ENCODE measurements at places on chromosomes 6 and 20.
A peak's percentile ranks its signal among the peaks of the same experiment; 100 is the strongest.

- DNase-seq = peak; percentile 65
Observed at GRCh38 chr6:132483779-132484679, 28.9 kb downstream of the STX7 start.

DNA sequence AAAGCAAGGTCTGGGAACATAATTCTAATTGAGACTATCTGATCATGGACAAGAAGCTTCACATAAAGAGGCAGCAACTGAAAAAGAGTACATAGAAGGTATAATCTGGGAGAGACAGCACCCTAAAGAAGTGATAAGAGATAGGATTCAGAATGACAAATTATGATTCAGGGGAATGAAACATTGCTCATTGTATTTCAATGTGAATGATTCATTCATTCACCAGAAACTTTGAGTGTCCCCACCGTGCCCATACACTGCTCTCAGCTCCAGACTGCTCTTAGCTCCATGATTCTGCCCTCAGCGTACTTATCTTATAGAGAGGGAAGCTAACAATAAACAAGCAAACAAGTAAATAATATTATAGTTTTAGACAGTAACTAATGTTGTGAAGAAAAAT is 329.3 kb upstream of the IRAK1BP1 start:
- DNase-seq = no peak

- no peak for DNase-seq
Observed at GRCh38 chr6:132698608-132699007, 15.2 kb downstream of the VNN1 start.

DNA sequence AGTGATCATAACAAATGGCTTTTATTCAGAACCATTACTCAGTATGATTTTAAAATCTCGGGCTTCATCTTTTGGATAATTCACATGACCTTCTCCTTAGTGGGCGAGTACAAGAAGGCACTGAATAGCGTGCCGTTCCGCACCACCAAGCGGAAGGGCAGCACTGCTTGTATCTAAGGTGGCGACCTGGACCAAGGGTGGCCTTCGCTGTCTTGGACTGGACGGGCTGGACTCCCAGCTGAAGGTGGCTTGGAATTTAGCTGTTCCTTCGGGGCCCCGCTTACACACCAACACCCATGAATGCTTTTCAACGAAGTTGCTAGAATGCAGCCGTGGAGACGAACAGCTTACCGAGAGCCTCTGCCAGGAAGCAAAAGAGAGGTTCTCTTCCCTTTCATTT is 168.6 kb upstream of the AGPAT4 start:
- DNase-seq = no peak

- DNase-seq = no peak
Observed at GRCh38 chr6:16743664-16744210, 17.5 kb downstream of the ATXN1 start.

DNA sequence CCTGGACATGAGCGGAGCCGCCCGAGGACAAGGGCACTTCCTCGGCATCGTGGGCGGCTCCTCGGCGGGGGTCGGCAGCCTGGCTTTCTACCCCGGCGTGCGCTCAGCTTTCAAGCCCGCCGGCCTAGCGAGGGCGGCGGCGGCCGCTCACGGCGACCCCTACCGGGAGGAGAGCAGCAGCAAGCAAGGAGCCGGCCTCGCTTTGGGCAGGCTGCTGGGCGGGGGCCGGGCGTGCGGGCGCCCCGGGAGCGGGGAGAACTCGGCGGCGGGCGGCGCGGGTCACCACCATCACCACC is 6.7 kb downstream of the PRDM13 start:
- no peak for DNase-seq

DNA sequence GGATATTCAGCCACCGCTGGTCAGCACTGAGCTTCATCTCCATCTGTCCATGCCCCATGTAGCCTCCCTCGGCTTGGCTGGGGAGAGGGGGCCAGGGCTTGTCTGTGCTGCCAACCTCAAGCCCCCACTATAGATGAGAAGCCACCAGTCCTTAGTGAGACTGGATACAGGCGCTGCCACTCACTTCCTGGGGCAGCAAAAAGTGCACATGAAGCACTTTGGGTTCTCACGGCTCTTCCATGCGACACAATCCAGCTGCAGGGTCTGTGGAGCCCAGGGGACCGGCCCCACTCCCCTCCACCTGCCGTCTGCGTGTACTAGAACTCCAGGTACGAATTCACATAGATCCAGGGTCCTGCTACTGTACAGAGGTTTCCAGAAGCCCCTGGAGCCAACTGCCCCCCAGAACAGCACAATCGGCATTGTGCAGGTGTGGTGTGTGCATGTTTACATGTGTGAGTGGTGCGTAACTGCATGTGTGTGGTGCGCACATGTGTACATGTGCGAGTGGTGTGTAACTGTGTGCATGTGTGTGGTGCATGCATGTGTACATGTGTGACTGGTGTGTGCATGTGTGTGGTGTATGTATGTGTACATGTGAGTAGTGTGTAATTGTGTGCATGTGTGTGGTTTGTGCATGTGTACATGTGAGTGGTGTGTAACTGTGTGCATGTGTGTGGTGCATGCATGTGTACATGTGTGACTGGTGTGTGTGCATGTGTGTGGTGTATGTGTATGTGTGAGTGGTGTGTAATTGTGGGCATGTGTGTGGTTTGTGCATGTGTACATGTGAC is 4.9 kb downstream of the FRMD1 start:
- no peak for DNase-seq

DNA sequence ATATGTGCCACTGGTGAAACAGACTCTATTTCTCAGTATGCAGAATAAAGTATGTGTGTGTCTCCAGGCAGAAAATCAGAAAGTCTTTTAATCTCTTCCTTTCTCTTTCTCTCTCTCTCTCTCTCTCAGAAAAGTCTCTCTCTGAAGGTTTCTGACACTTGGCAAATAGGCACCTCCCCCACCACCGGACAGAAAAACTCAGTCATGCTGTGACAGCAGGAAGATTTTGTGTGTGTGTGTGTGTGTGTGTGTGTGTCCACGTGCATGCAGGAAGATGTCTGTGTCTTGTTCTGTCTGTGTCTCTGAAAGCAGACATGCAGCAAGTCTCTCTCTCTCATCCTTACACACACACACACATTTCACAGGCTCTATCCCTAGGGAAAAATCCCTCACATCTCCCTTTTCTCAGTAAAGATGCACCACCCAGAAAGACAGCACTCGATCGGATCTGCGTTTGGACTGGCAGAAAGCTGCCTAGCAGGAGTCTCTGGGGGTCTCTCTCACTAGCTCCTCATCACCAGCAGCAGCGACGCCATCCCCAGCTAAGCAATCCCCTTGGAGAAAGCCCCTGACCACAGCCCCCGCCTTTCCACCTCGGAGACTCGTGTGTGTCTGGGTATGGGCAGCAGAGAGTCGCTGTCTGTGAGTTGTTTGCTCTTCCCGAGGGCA is 98.3 kb downstream of the EDN3 start:
- DNase-seq = no peak

GRCh38 chr20:40711079-40711478 is 22.0 kb upstream of the MAFB start:
- DNase-seq = no peak

DNA sequence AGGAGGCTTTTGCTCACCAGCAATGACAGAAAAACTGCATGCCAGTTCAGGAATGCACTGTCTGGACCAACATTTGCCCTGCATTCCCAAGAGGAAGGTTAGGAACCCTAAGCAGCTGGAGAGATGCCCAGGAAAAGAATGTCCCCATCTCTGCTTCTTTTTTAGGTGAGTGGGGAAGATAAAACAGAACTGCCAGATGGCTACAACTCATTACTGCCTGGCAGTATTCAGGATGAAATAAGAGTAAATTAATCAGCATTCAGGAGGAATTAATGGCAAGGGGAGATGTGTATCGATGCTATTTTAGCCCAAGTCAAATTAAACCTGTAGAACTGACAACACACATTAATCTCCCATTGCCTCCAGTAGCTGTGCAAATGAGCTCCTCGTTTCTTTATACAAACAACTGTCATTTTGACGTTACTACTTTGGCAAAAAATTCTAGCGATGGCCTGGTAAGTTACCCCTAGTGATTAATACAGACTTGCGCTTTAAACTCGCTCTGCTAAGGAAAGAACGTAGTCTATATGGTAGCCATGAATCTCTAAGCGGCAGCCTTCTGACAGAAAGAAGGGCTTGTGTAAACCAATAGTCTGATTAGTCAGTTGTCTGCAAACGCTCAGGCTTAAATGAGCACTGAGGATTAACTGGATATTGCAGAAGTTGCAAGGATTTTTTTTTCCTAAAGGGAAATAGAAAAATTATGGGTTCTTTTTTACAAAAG is 16.7 kb upstream of the SMLR1 start:
- peak; percentile 27 for DNase-seq

GRCh38 chr20:21189761-21190523 is 64.1 kb downstream of the KIZ start:
- DNase-seq = peak; percentile 32

DNA sequence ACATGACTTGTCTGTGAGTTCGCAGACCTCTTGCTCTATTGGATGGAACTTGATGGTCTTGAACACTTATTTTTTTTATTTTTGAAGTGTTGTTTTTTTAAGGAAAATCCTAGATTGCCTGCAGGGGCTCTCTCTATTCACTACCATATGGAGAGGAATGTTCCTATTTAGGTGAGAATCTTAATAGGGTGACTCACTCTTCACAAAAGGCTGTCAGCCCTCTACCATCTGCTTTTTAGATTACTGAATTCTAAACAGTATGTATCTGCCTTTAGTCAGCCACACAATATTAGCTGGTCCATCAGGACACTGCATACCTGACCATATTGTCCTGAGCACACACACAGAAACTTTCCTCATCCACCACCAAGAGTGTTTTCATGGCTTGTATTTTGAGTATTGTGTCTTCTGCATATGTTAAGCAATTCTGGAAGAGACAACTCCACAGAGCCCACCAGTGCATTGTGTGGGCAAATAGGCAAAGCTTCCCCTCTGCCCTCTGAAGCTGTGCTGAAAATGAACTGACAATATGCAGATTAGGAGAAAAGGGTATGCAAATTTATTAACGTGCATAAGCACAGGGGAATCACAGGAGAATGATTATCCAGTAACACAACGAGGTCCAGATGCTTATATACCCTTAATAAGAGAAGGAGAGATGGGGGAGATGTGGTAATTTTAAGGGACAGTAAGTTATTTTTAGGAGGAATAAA is 6.6 kb upstream of the BTBD9 start:
- DNase-seq = no peak

DNA sequence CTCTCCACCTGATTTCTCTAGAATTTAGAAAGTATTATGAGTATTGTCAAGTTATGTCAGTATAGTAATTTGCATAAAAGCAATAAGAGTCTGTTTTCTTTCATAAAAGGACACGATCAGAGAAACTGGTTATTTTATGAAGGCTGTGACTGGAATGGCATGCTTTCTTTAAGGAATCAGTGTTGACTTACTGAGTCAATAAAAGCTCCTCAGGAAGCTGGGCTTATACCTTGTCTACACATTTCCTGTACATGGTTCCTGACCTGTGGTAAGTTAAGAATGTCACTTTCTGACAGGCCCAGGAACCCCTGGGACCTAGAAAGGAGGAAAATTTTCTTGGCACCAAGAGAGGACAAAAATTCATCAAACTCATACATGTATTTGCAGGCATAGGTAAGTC is 1224.0 kb upstream of the ADGRB3 start:
- DNase-seq = no peak

DNA sequence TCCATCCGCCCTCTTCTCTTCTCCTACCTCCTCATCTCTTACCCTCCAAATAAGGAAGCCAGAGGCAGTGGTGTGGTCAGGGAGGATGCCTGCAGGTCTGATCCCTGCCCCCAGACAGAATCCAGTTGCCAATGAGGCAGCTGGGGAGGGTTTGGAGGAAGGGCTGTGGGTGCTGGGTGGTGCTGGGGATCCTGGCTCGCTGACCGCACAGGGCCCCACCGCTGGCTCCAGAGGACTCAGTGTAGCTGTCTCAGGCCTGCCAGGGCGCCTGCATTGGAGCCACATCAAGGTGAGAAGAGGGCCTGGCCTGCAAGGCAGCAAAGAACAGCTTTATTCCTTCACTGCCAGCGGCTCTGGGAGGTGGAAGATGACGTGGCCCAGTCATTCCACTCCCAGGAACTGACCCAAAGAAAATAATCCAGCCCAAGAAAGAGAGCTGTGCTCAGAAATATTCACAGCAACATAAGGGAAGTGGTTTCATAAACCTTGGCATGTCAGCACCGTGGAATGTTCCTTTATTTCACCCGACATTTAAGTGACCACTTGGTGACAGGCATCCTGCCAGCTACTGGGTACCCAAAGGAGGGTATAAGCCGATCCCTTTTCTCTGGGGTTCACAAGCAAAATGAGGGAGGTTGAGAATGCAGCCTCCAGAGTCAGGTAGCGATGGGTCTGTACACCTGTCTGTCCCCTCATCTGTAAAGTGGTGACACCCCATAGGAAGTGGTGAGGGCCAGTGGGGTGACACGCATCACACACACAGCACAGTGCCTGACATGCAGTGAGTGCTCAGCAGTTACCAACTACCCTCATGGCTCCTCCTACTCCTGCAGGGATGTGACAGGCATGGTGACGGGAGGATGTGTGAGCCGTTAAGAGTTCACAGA is 125.1 kb downstream of the SNX5 start:
- DNase-seq = no peak

- DNase-seq = peak; percentile 41
Observed at GRCh38 chr6:131419702-131420101, 153.3 kb upstream of the ARG1 start.

GRCh38 chr6:46760925-46761324 is 14.2 kb downstream of the ANKRD66 start:
- DNase-seq = no peak

- no peak for DNase-seq
Observed at GRCh38 chr6:139522511-139523220, 148.2 kb upstream of the CITED2 start.

GRCh38 chr6:38789256-38789655 is 74.1 kb downstream of the DNAH8 start:
- DNase-seq = no peak

DNA sequence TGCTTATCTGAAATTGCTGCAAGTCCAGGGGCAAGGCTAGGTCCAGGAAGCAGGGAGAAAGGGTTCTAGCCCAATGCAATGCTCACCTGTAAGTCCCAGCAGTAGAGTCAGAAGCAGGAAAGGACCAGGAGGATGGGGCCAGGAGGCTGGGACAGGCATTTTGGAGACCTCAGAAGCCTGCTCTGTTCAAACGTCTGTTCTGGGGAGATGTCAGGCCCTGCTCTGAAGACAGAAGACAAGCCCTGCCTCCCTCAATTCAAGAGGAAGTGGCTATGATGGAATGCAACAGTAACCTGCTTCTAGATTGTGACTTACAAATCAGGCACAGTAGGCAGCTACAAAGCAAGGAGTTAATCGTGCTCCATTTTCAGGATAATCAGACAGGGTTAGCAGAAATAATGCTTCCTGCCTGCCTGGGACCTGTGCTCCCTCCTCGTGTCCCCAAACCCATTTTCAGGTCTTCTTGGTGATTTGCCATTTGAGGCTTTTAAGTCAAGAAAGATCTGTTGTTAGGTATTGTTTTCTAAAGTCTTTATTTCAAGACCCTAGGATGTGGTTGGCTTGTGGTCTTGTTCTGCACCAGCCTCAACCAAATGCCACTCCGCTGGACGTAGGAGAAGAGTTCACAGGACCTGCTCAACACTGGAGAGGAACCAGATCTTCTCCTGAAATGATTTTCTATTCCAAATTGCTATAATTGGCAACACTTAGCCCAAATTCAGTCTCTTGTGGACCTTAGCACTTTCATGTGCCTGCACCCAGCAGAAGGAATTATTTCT is at the start of gene SIRPG:
Gene SIRPG, minus strand, starts transcription at position 224 of the 779 bp plus-strand sequence. Its CDS starts 65 bp downstream, at position 159.
- no peak for DNase-seq

- DNase-seq = no peak
Observed at GRCh38 chr6:73644030-73644429, 9.8 kb downstream of the SLC17A5 start.

GRCh38 chr6:12208190-12208589 is 82.0 kb upstream of the EDN1 start:
- DNase-seq = no peak

Data from NCI-H1105 treated with DMSO at 0.1 percent for 48 hours (cell line).